ENCODE measurements at places on chromosomes 11 and 22.

DNA sequence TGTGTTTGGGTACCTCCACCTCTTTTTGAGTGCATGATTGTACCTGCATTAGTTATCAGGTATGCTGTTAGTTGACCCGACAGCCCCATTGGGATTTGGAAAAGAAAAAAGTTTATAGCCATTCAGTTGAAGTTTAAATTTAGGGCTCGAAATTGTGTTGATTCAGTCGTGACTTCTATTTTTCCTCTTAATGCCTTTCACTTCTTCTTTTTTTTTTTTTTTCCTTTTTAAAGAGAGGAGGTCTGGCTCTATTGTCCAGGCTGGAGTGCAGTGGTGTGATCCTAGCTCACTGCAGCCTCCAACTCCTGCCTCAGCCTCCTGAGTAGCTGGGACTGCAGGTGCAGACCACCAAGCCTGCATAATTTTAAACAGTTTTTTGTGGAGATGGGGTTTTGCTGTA lies 2.3 kb downstream of the STT3A start:
- no peak for DNase-seq

GRCh38 chr11:124113890-124114289 lies 1.4 kb upstream of the VWA5A start:
- DNase-seq: no peak

DNA sequence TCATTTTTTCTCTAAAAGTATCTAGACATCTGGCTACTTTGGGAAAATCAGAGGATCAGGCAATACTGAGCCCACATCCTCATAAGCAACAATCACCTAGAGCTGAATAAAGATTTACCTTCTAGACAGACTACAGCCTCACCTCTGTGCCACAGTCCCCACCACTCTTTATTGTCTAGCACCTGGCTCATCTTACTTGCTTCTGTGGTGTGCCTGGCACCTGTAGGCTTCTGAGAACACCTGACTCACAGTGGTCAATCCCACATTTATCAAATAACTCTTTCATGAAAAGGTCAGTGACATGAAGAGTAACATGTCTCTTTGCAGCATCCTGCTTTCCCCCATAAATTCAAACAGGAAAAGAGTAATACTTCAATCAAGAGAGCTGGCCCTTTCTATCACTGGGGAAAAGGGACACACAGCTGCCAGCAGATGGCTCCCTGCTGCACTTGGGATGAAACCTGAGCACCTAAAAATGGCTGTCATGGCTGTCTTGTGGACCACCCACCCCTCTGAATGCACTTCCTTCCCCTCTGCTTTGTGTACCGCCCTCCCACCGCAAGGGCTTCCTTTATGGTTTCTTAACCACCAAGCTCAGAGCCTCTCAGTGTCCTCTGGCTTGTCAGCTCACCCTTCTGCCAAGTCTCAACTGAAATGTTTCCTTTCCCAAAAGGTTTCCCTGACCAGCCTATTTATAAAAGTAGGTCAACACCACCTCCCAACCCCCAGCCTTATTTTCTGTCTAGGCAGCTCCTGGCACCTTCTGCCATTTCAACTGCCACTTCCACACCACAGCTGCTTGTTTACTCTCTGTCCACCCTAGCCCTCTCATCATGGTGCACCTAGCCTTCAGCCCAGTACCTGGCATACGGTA lies 9.3 kb downstream of the TFIP11 start:
- DNase-seq: no peak

- DNase-seq: no peak
Measured at GRCh38 chr11:70352100-70352499, 46.2 kb upstream of the CTTN start.

DNA sequence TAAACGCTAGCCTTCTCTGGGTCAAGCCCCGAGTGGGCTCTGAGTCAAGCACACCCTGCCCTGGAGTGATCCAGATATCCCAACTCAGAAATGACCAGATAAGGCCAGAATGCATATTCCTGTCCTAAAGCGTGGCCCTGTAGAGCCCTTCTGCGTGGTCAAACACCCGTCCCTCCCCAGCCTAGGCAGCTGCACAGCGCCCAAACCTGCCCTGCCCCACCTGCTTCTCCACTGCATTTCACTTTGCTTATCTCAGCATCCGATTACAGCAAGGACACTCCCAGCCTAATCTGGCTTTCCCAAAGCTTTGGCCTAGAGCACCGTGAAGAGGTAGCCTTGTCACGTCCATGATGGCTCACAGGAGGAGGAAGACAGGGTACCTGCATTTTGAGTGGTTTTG lies 11.9 kb upstream of the TMPRSS4 start:
- DNase-seq: no peak

- no peak for DNase-seq
Measured at GRCh38 chr11:61730240-61730994, 22.0 kb upstream of the MYRF start.

GRCh38 chr22:44205516-44206329 lies 25.0 kb downstream of the PARVG start:
- DNase-seq: no peak

GRCh38 chr22:30310881-30311771 lies 15.6 kb downstream of the TBC1D10A start:
- peak; percentile 67 for DNase-seq

- DNase-seq: no peak
Measured at GRCh38 chr22:46823654-46824053, 61.2 kb downstream of the TBC1D22A start.

GRCh38 chr11:107275632-107276031 lies 182.0 kb downstream of the CWF19L2 start:
- no peak for DNase-seq

GRCh38 chr11:134863294-134863693 lies 451.3 kb upstream of the B3GAT1 start:
- DNase-seq: no peak

- DNase-seq: no peak
Measured at GRCh38 chr22:44738347-44738715, 14.0 kb upstream of the ARHGAP8 start.

GRCh38 chr11:78504181-78504580 lies 70.5 kb downstream of the NARS2 start:
- DNase-seq: no peak

GRCh38 chr11:13343067-13343466 lies 65.5 kb downstream of the BMAL1 start:
- DNase-seq: no peak

DNA sequence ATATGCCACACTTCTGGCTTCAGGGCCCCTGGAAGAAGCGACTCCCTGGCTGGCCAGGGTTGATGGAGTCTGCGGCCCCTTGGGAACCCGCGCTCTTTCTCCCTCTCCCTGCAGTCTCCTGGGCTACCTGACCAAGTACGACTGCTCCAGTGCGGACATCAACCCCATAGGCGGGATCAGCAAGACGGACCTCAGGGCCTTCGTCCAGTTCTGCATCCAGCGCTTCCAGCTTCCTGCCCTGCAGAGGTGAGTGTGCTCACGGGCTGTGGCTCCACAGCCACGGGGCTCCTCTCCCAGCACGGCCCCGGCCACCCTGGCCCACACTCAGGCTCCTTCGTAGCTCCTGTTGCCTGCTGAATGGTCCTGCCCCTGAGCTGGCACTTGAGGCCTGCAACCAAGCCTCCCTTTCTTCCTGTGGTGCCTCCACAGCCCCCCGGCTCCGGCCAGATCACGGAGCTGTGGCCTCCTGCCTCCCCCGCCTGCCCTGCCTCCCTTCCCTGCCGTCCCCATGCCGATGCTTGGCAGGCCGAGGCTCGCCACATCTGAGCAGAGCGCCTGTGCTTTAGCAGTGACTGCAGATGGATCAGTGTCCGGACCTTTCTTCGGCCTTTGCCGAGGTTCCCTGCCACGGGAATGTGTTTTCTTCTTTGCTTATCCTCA lies 36.2 kb upstream of the KRTAP5-7 start:
- DNase-seq: no peak

GRCh38 chr11:36394926-36395325 lies 98.8 kb downstream of the PRR5L start:
- no peak for DNase-seq

GRCh38 chr11:111601636-111601978 lies 642 bp upstream of the SIK2 start:
- DNase-seq: no peak

GRCh38 chr11:20388096-20389055 lies 860 bp downstream of the PRMT3 start:
- DNase-seq: no peak

DNA sequence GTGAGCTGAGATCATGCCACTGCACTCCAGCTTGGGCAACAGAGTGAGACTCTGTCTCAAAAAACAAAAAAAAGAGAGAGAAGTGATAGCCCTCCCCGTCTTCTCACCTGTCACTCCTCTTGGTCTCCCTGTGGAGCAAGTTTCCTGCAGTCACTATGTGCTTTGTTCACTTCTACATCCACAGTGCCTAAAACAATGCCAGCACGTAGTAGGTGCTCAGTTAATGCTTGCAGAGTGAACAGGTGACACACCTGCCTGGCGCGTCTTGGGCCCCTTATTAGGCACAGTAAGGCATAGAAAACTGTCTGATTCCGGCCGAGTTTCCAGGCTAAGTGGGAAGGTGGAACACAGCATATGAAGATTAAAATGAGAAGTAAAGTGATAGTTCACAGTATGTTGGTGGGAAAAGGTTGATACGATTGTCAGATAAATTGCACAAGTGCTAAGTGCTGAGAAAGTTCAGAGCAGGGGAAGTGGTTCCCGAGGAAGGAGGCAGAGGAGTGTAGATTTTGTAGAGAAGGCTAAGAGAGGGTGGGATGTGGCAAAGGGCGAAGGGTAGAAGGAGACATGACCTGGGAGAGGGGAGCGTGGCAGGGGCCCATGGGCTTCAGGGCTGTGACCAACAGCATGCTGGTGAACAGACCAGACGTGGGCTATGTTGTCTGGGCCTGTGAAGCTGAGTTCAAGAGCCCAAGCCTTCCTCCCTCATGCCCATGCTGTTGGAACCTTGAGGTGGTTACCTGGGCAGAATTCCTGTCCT lies 41.9 kb downstream of the BCR start:
- no peak for DNase-seq

DNA sequence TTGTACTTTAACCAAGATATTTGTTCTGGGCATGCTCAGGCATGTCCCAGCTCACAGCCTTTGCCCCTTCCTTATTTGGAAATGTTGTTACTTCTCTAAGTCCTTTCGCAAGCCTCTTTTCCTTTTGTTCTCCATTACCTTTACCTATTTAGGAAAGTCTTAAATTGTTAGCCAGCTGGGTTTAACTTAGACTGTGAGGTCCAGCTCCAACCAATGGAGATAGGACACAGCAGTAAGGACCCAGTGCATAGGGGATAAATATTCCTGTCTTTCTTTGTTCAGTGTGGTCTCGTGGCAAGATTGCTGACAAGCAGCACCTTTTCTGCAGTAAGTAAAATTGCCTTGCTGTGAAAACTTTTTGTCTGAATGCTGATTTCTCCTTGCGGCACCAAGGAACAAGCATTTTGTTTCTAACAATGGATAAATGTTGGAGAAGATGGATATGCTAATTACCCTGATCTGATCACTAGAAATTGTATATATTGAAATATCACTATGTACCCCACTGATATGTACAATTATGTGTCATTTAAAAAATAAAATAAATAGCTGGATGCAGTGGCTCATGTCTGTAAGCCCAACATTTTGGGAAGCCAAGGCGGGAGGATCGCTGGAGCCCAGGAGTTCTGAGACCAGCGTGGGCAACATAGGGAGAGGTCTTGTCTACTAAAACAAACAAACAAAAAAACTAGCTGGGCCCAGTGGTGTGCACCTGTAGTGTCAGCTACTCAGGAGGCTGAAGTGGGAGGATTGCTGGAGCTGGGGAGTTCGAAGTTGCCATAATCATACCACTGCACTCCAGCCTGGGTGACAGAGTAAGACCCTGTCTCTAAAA lies 31.9 kb upstream of the FTH1 start:
- no peak for DNase-seq

- no peak for DNase-seq
Measured at GRCh38 chr11:27231530-27231929, 131.5 kb downstream of the CCDC34 start.

DNA sequence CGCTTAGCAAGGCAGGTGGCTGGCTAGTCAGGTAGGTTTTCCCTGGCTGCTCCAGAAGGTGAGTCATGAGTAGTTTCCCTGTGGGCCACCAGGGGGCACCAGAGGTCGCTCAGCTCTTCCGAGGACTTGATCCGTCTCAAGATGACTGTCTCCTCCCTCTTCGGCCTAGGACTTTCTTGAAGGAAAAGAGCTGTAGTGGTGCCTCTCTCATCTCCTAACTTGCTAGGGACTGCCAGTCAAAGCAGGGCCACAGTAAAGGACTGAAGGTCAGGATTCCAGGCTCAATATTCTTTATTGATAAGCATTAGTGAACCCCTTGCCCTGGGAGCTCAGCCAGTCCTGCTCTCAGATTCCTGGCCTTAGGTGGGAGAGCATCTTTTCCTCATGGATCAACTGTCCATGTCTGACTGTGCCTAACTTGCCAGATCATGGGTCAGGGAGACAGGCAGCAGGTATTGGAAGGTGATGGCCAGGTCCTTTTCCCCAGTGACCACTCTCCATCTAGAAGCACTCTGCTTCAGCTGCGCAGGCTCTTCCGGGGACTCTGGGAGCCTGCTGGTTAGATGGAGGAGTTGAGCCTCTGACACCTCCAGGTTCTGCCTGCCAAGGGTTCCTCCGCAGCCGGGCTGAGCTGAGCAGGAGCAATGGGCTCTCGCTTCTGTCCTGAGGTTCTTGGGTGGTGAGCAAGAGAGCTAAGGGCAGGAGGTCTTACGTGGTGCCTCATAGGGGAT lies 1.9 kb downstream of the POLD4 start:
- DNase-seq: peak; percentile 71

- no peak for DNase-seq
Measured at GRCh38 chr11:31509051-31509428, 382 bp downstream of the IMMP1L start.

GRCh38 chr22:19981171-19981960 lies 35.3 kb downstream of the ARVCF start:
- DNase-seq: no peak

DNA sequence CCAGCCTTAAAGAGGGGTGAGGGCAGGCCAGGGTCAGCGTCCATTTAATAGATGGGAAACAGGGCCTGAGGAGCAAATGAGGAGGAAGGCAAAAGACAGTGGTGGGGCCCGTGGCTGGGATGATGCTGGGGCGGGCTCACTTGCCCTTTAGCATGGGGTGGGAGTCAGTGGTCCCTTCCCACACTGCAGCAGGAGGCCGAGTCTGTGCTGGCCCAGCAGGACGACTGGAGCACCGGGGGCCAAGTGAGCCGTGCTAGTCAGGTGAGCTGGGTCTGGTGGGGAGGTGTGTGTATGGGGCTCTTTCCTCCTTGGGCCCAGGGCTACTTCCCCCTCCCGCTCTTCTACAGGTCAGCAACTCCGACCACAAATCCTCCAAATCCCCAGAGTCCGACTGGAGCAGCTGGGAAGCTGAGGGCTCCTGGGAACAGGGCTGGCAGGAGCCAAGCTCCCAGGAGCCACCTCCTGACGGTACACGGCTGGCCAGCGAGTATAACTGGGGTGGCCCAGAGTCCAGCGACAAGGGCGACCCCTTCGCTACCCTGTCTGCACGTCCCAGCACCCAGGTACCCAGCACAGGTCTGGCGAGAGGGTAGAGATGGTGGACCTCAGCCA lies 12.8 kb downstream of the SCYL1 start:
- no peak for DNase-seq
